ENCODE measurements at places on chromosomes 16 and 17. TPM values are rescaled to one million over a fixed set of nuclear protein-coding genes. Genes with fewer than 3 reads are reported as not detected.

The ARHGAP44 gene
- 0.80 TPM for total RNA-seq

The VMO1 gene
- 0.49 TPM for total RNA-seq

The PPP1R27 gene
- not detected for total RNA-seq

The SLC35G6 gene
- total RNA-seq = not detected

The NPW gene
- 15.3 TPM for total RNA-seq

The KRTAP9-8 gene
- not detected for total RNA-seq

The C16orf96 gene
- total RNA-seq = 0.15 TPM

The HSD17B1 gene
- total RNA-seq = 5.4 TPM

The STH gene
- not detected for total RNA-seq

The RAB26 gene
- 92.2 TPM for total RNA-seq

The INO80E gene
- 104 TPM for total RNA-seq

The LITAFD gene
- not detected for total RNA-seq

The C16orf46 gene
- 1.2 TPM for total RNA-seq

The PRSS36 gene
- total RNA-seq = 0.23 TPM

The SCNN1G gene
- total RNA-seq = 3.4 TPM

The OMG gene
- total RNA-seq = not detected

The CSH2 gene
- not detected for total RNA-seq

The TSPOAP1 gene
- 0.05 TPM for total RNA-seq

The CACNG5 gene
- total RNA-seq = 0.21 TPM

Measured in Panc1 (cell line).